ENCODE measurements at places on chromosomes 11 and 22.

DNA sequence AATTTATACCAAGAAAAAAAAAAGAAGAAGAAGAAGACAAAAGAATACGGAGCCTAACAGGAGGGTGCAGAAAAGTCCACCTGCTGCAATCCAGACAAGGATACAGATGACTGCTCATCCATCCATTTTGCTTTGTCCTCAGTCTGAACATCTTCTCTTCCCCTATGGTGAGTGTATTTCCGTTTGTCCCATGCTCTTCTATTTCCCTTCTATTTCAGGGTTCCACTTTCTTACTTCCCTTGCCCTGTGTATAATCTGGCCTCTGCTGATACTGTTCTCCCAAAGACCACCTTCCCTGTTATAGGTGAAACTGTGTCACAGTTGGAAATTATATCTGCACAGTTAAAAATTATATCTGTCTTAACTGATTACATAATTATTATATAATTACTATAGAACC, 48.7 kb upstream of the USP47 start:
- no peak for DNase-seq

- DNase-seq = peak; percentile 68
Measured at GRCh38 chr11:57458410-57459163, 1.7 kb upstream of the RTN4RL2 start.

GRCh38 chr22:36343720-36344105, 44.1 kb downstream of the MYH9 start:
- no peak for DNase-seq

DNA sequence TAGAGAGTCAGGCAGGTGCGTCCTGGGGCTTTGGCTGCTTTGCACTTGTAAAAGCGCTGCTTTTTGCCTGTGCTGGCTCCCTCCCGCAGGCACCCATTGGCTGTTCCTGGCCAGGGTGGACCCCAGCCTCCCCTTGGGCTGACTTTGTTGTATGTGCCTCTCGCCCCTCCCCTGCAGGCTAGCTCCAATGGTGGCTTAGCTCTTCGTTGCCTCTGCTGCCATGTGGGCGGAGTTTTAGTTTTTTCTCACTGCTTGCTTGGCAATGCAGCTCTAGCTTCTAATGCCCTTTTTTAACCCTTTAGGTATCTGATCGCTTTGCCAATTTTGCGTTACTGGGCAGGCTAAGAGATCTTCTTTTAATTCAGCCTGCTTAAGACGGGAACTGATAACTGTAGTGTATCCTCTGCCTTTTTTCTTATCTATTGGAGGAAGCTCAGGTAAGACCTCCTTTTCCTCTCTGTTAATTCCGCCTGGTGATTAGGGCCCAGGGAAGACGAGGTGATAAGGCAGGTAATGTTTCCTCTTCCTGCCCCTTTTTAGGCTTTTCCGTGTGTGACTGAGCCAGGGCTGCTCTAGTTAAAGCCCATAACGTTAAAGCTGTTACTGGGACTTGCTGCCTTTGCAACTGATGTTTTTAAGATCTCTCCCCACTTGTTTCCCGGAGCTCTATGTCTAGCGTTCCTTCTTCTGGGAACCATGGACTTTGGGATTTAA, 11.7 kb upstream of the GLYATL1 start:
- peak; percentile 5 for DNase-seq

- DNase-seq = no peak
Measured at GRCh38 chr11:96899971-96900370, 510.2 kb downstream of the JRKL start.

DNA sequence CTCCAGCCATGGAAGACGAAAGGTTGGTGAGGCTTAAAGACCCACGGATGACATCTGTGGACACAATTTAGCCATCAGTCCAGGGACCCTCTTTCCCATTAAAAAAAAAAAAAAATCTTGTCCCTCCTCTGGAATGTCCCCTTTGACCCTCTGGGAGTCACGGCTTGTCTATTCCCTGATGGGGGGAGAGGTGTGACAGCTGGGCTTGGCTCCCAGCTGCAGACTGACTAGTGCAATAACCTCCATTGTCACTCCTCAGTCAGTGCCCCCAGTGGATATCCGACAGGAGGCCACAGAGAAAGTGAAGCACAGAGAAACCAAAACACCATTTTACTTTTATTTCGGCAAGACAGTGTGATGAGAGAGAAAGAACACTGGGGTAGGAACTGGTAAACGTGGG, 2.7 kb upstream of the VSIG2 start:
- DNase-seq = no peak

DNA sequence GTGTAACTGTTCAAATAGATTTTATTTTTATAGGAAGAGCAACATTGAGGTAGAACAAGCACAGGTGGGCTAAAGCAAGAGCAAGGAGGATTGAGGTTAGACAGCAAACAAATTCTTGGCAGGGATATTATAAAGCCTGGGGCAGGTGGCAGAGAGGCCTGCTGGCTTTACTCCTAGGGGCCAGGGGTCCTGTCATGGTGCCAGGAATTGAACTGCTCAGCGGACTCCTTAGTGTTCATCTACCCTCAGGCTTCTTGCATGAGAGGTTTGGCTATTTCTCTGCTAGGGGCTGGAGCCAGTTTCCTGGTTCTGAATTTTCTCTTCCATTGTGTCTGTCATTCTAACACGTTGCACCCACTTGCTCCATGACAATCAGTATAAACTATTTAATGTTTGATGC, 217.2 kb upstream of the NCAM1 start:
- DNase-seq = no peak

GRCh38 chr11:59753650-59754493, 1.3 kb upstream of the STX3 start:
- peak; percentile 81 for DNase-seq

DNA sequence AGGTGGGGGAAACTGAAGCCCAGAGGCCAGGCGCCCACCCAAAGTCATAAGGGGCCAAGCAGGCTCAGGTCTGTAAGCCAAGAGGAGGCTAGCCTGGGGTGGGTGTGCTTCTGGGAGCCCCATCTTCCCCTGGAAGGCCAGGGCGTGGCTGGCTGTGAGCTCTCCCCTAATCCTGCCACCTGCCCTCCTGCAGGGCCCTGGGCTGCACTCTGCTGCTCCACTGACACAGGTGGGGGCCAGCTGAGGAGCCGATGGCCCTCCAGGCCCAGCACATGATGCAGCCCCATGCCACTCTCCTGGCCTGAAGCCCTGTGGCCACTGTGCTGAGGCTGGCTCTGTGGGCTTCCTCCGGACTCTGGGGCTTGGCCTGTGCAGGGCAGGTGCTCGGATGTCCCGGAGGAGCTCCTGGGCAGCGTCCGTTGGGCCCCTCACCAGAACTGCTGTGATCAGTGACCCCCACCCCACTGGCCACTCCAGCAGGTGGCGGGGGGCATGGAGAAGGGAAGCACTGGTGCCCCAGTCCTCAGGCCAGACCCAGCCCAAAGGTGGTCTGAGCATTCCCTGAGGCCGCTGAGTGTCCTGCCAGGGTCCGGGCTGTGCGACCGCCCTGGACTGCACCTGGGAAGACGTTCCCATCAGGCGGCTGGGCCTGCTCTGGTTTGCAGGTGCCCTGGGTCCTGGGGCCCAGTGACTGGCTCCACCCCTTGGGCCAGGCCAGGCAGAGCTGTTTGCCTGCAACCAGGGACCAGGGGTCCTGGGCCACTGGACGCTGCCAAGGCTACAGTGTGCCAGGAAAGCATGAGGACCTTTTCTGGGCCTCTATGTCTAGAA, 8.5 kb downstream of the PIM3 start:
- DNase-seq = no peak

- DNase-seq = no peak
Measured at GRCh38 chr22:45318558-45319323, 9.0 kb downstream of the FAM118A start.

DNA sequence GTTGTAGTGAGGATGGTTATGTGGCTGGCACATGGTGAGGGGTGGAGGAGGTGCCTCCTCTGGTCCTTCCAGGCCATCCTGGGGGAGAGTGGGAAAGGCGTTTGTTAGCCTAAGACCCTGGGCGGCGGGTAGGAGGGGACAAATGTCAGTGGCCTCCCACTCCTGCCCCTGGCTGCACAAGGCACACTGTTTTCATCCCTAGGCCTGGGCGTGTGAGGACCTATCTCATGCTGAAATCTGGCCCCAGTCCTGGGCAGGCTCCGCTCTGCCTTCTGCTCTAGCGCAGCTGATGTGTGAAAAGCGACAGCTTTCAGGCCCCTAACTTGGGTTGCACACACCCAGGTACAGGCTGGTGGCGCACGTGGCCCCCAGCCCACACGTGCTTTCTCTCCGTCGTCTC, 32.1 kb downstream of the DAGLA start:
- no peak for DNase-seq

- no peak for DNase-seq
Measured at GRCh38 chr22:22935056-22935545, 47.5 kb downstream of the IGLL5 start.

DNA sequence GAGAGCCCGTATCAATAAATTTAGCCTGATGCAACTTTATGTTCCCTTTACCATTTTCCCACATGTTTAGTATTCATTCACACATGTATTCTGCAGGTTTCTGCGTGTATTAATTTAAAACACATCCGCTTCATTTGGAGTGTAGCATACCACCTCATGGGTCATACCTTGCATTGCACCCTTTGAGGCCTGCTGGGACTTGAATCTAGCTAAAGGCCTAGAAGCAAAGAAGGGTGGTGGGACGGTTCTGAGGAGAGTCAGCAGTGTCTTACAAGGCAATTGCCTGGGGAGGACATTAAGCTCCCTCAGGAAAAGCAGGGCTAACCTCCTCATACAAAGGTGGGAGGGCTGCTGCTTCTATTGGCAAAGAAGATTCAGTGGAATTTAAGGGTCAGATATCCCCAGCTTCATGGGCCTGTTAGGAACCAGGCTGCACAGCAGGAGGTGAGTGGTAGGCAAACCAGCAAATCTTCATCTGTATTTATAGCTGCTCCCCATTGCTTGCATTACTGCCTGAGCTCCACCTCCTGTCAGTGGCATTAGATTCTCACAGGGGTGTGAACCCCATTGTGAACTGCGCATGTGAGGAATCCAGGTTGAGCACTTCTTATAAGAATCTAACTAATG, 15.9 kb upstream of the SNX19 start:
- DNase-seq = no peak

DNA sequence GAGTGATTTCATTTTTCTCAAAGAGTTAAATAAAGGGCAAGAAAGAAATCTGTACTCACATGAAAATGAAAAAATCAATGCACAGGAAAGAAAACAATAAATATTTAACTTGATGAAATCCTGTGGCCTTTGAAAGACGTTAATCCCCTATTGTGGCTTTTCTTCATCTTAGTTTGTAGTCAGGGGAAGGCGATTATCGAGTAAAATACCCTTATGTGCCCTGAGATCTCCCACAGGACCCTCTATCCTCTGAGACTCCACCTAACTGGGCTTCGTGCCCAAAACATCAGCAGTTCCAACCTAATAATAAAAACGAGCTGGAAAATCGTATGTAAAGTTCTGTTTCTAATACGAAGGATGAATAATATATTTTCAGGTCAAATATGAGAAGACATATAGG, 208.2 kb upstream of the ZC3H12C start:
- DNase-seq = no peak

- no peak for DNase-seq
Measured at GRCh38 chr11:123086305-123086704, 24.4 kb upstream of the HSPA8 start.

DNA sequence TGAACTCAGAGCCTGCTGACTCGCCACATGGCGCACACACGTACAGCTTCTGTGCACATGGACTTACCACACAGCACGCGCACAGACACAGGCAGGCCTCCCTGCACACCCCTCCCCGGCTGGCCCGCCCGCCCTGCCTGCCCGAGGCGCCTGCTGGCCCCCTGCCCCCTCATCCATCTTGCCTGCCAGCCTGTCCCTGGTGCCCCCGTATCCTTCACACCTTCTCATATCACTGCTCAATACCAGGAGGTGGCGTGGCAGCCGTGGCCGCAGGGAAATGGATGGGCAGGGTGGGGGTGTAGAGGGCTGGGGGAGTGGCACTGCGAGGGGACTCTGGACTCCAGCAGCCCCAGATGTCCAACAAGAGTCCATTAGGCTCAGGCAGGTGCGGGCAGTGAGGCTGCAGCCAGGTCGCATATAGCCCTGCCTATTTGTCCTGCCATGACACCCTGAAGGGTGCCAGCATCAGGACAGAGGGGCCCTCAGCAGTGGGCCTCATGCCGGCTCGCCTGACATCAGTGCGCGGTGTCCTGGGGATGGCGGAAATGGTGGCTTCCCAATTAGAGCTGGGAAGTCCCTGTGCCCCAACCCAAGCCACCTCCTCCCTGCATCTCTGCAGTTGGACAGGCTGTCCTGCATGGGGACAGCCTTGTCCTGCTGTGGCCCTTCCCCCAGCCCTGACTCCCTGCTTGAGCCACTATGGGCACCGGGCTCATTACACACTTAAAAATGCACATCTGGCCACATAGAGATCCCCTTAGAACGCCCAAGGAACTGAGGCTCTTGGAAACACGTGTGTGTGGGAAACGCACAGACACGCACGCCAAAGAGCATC, 2.0 kb upstream of the TBX10 start:
- DNase-seq = no peak

DNA sequence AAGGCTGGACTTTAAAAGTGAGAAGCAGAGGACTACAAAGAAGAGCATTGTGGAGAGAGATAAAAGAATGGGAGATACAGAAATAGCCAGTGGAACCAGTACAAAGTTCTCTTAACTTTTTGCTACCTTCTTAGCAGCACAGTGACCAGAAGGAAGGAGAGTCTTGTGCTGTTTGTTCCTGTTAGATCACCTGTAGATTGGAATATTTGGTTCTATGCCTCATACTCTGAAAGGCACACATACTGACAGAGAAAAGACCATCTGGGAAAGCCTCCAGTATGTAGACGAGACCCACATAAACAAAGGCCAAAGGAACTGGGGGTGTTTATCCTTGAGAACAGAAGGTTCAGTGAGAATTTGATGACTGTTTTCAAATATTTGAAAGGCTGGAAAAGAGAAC, 18.7 kb downstream of the RNF141 start:
- DNase-seq = no peak

DNA sequence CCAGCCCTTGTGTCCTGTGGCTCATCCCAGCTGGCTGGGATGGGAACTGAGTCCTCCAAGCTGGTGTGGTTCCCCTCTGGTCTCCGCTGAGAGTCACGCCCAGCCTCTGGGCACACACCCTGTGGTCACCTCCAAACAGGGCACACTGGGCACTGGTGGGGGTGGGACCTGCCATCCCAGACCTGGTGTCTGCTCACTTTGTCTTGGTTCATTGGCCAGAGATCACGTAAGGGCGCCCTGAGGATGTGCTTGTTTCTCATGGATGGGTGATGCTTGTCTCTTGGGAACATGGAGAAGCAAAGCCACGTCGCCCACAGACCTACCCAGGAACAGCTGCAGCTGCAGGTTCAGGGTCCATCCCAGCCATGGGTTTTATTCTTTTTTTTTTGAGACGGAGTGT, 43.1 kb downstream of the LRP5 start:
- no peak for DNase-seq

- no peak for DNase-seq
Measured at GRCh38 chr11:93741882-93742226, 382 bp downstream of the C11orf54 start.

DNA sequence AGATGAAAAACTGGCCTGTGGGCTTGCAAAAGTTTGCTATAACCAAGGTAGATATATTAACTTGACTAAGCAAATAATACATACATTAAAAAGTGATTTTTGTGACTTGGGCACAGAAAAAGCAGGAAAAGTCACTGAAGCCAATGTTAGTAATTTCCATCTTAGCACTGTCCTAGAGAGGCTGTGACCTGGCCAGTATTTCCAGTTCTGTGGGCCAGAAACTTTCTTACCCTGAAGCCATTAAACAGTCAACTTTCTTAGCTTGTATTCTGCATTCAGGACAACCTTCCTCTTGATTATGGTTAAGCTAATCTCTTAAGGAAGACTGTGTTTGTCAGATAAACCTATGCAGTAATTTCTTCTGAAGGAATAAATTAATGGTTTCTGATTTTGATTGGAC, 22.3 kb upstream of the SLC36A4 start:
- no peak for DNase-seq

- no peak for DNase-seq
Measured at GRCh38 chr11:70296681-70297080, 26.2 kb downstream of the PPFIA1 start.

GRCh38 chr11:1435820-1436467, 46.2 kb downstream of the BRSK2 start:
- DNase-seq = no peak
